ENCODE measurements at places on chromosomes 7 and 10. TPM values are rescaled to one million over a fixed set of nuclear protein-coding genes. Genes with fewer than 3 reads are reported as not detected.

DNA sequence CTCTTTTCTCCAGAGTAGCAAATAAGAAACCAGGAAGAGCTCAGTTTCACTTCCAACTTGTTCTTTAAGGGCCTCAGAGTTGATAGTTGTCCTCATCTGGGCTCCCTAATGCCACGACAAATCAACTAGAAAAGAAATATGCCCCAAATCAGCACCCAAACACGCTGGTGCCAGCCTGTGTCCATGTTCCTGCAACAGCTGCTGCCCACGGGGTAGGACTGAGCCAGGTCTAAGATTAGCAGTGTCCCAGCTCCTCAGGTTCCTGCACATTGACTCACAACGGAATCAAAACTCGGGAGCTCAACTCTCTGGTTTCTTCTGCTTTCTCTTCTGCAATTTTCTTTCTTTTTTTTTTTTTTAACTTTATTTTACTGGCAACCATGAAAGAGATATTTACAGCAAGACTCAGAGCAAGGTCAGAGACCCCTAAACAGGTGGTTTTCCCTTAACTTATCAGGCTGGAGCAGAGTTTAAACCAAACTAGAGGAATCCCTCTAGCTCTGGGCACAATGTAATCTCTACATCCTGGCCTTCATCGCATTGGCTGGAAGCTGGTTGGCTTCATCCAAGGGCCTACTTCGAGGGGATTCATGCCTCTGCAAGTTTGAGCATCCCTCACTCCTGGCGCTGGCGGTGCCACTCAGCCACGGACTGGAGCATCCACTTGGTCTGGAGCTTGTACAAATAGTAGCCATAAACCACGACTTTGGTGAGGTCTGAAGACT lies 126.1 kb downstream of the PFKFB3 start:
- no peak for DNase-seq

DNA sequence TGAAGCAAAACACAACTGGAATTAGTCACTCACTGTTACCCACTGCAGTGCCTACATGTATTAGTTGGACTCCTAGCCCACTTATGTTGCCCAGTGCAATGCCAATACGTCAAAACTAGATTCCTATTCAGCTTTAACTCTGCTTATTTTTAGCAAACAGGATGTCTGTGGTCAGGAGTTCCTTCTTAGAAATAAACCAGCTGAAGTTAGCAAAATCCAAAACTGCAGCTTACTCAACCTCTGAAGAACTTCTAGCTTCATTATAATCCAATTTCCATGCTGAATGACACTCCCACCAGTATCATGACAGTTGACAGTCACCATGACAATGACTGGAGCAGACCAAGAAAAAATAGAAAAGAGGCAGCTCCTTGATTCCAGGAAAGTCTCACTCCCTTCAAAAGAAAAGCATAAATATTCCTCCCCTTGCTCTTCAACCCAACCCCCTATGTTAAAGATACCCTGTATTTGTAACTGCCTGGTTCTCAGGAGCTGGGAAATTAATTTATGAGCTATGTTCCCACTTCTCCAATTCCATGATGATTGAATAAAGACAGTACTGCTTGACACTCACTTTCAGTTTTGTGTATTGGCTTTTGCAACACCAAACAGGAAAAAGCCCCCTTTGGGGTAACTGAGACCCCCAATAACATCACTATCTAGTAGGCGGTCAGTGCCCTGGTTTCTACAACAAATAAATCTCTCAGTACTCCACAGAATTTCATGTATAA lies 327.4 kb downstream of the SORCS1 start:
- no peak for DNase-seq

DNA sequence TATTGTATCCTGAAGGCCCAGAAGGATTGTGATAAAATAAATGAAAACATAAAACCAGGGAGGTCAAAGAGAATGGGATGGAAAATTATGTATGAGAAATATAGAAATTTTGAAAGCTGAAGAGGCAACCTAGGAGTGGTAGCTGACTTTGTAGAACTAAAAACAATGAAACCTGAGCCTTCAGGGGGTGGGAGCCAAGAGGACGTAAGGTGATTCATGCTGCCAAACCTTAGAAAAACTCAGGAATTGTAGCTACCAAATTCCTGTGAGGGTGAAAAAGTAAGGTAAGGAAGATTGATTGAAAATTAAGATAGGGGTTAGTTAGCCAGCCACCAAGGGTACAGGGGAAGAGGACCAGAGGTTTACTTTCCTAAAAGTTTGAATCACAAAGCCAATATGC lies 213.2 kb downstream of the KCND2 start:
- DNase-seq: no peak

The UCN3 gene
- total RNA-seq: not detected

All from HepG2 (cell line).